ENCODE measurements at places on chromosomes 2 and 18.

- no peak for DNase-seq
These were observed 5.3 kb upstream of the METTL21A start for GRCh38 chr2:207630491-207630890.

- no peak for DNase-seq
These were observed 13.0 kb upstream of the RTN4 start for GRCh38 chr2:55063226-55063625.

DNA sequence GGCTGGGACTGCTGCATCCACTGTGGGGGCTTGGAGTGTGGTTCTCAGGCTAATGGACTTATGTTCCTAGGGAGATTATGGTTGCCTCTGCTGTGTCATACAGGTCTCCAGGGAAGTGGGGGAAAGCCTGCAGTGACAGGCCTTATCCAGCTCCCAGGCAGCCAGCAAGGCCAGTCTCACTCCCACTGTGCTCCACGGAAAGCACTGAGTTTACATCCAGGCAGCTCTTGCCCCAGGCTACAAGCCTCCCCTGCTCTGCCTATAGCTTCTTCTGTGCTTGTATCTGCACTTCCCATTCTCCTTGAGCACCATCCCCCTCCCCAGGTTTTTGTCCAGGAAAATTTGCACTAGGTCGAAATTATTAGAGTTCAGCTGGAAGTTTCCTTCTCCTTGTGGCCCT is 231.9 kb downstream of the ZRANB3 start:
- no peak for DNase-seq

GRCh38 chr18:79516441-79516931 is 120.8 kb downstream of the NFATC1 start:
- no peak for DNase-seq

DNA sequence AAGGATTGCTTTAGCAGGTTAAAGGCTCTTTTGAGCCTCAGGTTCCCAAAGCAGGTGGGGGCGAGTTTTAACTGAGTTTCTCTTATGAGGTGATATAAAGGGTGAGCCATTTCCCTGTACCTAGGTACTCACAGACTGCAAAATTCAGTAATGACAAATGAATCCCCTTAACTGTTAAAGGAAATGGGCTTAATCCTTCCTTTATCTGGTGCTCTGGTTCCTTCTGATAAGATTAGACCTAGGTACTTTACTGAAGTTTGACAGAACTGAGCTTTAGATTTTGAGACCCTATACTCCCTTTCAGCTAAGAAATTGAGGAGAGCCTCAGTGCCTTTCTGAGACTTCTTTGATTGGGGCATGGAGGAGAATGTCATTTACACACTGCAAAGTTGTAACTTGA is 42.6 kb downstream of the STK17B start:
- DNase-seq: no peak

All from GM04504 (cell line).